HAP-1 (cell line): ENCODE measurements at places on chromosomes 11 and 22.

- no peak for DNase-seq
These were observed 7.8 kb upstream of the NFAM1 start for GRCh38 chr22:42439821-42440674.

GRCh38 chr22:40414838-40415505 lies 44.6 kb downstream of the SGSM3 start:
- DNase-seq, result no peak

- peak; percentile 23 for DNase-seq
These were observed 112.2 kb downstream of the SBF2 start for GRCh38 chr11:10181811-10182210.

- no peak for DNase-seq
These were observed 34.1 kb upstream of the CD81 start for GRCh38 chr11:2342981-2343380.

DNA sequence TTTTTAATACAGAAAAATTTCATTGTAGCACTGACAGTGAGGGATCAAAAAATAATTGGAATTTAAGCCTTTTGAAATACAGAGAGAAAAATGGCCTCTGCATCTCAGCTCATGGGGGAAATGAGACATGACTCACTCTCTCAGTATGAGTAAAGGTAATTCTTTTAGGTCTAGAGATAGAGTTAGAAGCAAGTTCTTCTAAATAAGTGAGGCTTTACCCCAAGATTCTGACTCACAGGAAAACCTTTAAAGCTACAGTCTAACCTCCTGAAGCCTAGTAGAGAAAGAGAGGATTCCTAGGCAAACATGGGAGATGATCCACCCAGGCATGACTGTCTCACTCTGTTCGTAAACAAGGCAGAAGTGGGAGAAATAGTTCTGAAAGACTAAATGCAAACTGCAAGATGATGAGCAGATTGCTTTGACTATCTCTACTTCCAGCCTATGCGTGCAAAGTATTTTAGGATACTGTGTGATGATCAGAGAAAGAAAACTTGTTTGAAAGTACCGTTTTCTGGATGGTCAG lies 1003.3 kb upstream of the CCDC90B start:
- DNase-seq, result no peak

GRCh38 chr11:82004537-82005213 lies 729.0 kb downstream of the FAM181B start:
- DNase-seq, result no peak

DNA sequence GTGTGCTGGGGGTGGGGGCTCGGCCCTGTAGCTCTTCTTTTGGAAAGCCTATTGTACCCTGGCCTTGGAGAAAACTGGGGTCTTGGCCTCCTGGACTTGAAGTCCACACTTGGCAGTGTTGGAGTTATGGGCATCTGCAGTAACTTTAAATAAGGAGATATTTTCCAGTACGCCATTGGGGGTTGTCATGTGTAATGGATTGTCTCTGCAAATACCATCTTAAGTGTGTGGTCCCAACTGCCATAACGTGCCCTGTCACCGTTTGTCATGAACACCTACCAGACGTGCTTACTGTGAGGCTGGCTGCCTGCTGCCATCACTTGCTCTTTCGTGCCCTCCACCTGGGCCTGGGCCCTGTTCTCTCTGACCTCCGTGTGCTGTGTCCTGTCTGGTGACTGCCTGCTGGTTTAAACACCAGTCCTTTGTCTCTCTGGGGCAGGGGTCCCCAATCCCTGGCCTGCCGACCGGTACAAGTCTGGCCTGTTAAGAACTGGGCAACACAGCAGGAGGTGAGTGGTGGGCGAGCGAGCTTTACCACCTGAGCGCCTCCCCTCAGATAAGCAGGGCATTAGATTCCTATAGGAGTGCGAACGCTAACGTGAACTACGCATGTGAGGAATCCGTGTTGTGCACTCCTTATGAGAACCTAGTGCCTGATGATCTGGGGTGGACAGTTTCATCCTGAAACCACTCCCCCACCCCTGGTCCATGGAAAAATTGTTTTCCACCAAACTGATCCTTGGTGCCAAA lies 3.6 kb upstream of the ZDHHC8 start:
- DNase-seq, result no peak

DNA sequence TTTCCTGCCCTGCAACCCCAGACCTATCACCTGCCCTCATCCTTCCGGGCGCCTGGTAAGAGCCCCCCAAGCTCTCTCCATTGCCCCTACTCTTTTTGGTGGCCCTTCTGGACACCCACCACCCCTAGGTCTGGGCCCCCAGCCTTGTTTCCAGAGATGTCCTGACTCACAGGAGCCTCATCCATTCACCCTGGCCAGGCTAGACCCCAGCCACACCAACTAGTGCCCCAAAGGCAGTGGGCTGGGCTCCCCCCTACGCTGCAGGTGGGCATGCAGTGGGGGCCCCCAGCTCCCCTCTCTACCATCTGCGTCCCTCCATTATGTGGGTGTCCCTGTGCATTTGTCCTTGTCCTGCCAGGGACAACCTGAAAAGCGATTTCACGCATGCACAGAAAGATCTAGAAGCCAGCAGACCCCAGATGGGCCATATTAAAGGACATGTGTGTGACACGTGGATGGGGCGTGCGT lies 1.4 kb downstream of the MRGPRF start:
- no peak for DNase-seq
